ENCODE measurements at places on chromosomes 4 and X. TPM values are rescaled to one million over a fixed set of nuclear protein-coding genes. Genes with fewer than 3 reads are reported as not detected.

The ARMCX4 gene
- total RNA-seq = 3.1 TPM

The LYAR gene
- 12.0 TPM for total RNA-seq

The ZNF157 gene
- under 0.01 TPM for total RNA-seq

The TCEAL6 gene
- not detected for total RNA-seq

The TNIP3 gene
- not detected for total RNA-seq

The GLRA2 gene
- not detected for total RNA-seq

The OSTC gene
- total RNA-seq = 282 TPM

The PCDH18 gene
- total RNA-seq = 59.1 TPM

The CCDC110 gene
- 0.88 TPM for total RNA-seq

The ARX gene
- not detected for total RNA-seq

The GAGE1 gene
- total RNA-seq = not detected

The GPR143 gene
- 3.6 TPM for total RNA-seq

The TBC1D19 gene
- 17.7 TPM for total RNA-seq

The SAGE1 gene
- total RNA-seq = not detected

The IBSP gene
- total RNA-seq = not detected

The PLCXD1 gene
- 20.2 TPM for total RNA-seq

The NAP1L2 gene
- not detected for total RNA-seq

The MAGEA10 gene
- total RNA-seq = not detected

The GRIA3 gene
- total RNA-seq = 0.39 TPM

The MBTPS2 gene
- total RNA-seq = 18.0 TPM

The MAGEA12 gene
- not detected for total RNA-seq

The RPS6KA6 gene
- total RNA-seq = 2.6 TPM

The ZNF732 gene
- total RNA-seq = 0.32 TPM

The ZDHHC15 gene
- 0.48 TPM for total RNA-seq

The SSX2B gene
- not detected for total RNA-seq

The SLITRK2 gene
- total RNA-seq = 0.52 TPM

The INTS6L gene
- 3.2 TPM for total RNA-seq

The APBB2 gene
- total RNA-seq = 90.2 TPM

The SPANXN3 gene
- total RNA-seq = not detected

The NPY5R gene
- not detected for total RNA-seq

The MAGEA1 gene
- total RNA-seq = not detected

The XAGE1A gene
- total RNA-seq = not detected

The ODAPH gene
- 0.39 TPM for total RNA-seq

The PITX2 gene
- 1.4 TPM for total RNA-seq

The MAGEA2 gene
- total RNA-seq = not detected

The RNF175 gene
- total RNA-seq = 9.4 TPM

The HMX1 gene
- total RNA-seq = not detected

The CYP4V2 gene
- total RNA-seq = 7.7 TPM

The DKK2 gene
- total RNA-seq = 0.52 TPM

The ARHGAP36 gene
- not detected for total RNA-seq

The RBPJ gene
- 85.5 TPM for total RNA-seq

The COL25A1 gene
- total RNA-seq = 0.08 TPM

The AFP gene
- not detected for total RNA-seq

The ARHGAP24 gene
- 17.1 TPM for total RNA-seq

The GRK4 gene
- 4.0 TPM for total RNA-seq

The VEGFD gene
- not detected for total RNA-seq

The GPM6B gene
- 5.3 TPM for total RNA-seq

The SERPINA7 gene
- total RNA-seq = not detected

The SSX1 gene
- not detected for total RNA-seq

The CPZ gene
- total RNA-seq = 0.91 TPM

The TFDP3 gene
- total RNA-seq = not detected

The SPANXB1 gene
- total RNA-seq = not detected

The PRMT9 gene
- 5.3 TPM for total RNA-seq

The ZNF711 gene
- 1.9 TPM for total RNA-seq

The ATP2B3 gene
- not detected for total RNA-seq

The GDI1 gene
- total RNA-seq = 77.9 TPM

Measured in epithelial cell of alveolus of lung (primary cell).